ENCODE measurements at places on chromosomes 6 and 20.

GRCh38 chr20:62609279-62609720, 33.0 kb upstream of the SLCO4A1 start:
- DNase-seq, result no peak

DNA sequence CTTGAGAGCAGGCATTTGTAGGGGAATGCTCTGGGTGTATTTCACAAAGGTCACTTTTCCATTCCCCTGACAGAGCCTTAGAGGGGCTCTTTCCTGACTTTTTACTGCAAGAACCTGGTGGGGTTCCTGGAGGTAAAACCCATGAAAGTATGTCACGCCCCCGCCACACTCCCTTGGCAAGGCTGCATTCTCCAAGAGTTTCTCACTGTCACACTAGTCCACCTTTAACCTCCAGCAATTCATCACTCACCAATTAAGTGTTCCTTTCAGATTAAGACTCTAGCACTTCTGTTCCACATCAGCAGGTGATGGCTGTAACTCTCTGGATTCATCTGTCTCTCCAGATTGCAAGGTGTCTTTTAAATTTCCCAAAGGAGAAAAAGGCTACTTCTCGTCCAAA, 32.7 kb upstream of the NKX2-4 start:
- DNase-seq, result no peak

- no peak for DNase-seq
Measured at GRCh38 chr6:33446356-33446755, 8.0 kb upstream of the ZBTB9 start.

DNA sequence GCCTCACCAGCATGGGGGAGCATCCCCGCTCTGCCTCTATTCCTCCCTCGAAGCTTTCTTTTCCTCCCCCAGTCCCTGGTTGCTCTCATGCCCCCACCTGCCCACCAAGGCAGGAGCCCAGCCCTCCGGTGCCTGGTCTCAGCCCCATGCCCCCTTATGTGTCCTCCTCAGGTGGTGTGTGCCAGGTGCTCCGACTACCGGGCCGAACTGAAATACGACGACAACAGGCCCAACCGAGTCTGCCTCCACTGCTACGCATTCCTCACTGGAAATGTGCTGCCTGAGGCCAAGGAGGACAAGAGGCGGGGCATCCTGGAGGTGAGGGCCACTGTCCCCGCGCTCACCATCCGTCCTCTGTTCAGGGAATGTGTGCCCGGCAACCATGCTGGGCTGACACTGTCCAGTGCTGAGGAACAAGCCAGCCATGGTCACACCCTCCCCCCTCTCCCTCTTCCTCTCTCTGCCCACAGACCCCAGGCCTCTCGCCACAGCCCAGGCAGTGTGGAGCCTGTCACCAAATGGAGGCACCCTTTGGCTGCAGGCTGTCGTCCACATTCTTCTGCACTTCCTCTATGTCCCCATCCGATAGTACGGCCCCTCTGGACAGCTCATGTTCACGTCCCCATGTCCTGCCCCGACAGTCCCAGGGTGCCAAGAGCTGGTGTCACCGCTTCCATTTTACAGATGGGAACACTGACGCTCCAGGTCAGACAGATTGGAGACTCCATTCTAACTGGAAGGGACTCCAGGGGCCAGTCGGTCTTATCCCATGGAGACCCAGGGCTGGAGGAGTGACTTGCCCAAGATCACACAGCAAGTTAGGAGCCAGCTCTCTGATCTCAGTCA, 20.4 kb downstream of the FGD2 start:
- no peak for DNase-seq

DNA sequence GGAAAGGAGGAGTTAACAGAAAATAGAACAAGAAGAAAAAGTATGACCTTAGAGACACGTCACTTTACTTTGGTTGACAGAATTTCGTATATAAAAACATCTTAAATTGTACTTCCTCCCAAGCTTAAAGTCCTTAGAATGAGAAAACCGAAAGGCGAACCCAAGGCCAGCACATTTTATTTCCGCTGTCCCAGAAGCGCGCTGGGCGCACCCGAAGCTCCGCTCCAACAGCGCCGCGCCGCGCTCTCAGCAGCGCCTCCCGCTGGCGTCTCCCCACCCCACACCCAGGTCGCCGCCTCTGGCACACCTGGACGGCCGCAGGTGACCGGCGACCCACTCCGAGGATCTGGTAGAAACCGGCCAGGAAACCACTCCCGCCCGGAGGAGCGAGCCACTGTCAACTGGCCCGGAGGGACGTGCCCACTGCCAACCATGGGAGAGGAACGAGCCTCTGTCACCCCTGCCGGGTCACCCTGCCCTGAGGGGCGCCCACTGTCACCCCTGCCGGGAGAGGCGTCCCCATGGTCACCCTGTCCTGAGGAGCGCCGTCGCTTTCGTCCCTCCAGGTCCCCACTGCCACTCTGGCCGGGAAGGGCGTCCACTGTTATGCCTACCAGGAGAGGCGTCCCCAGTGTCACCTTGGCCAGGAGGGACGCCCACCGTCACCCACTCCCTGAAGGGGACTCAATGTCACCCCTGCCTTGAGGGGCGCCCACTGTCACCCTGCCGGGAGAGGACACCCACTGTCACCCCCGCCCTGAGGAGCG, 824 bp downstream of the MPC1 start:
- peak; percentile 67 for DNase-seq

- DNase-seq, result no peak
Measured at GRCh38 chr20:60001108-60001507, 42.9 kb downstream of the CDH26 start.

GRCh38 chr6:25717866-25718740, 36.4 kb upstream of the SLC17A4 start:
- DNase-seq, result peak; percentile 20

- no peak for DNase-seq
Measured at GRCh38 chr6:101397199-101397598, 3.7 kb downstream of the GRIK2 start.

- DNase-seq, result no peak
Measured at GRCh38 chr6:158027590-158028285, 46.1 kb downstream of the SYNJ2 start.

DNA sequence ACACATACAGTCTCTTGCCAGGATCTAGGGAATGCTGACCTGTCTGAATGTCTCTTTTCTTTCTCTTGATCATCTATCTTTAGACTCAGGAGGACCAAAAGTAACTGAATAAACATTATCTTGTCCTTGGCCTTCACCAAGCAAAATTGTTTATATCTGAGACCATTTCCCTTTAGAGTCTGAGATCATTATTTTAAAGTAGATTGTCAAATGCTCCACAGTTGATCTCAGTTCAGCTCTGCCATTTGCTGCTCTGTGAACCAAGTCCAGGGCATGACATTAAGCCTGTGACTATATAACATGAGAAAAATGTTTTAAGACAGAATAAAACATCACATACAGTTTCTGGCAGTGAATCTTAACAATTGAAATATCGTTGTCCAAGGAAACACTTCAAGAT, 148.3 kb upstream of the NRSN1 start:
- no peak for DNase-seq

- DNase-seq, result no peak
Measured at GRCh38 chr6:35711731-35712130, 23.0 kb upstream of the FKBP5 start.

DNA sequence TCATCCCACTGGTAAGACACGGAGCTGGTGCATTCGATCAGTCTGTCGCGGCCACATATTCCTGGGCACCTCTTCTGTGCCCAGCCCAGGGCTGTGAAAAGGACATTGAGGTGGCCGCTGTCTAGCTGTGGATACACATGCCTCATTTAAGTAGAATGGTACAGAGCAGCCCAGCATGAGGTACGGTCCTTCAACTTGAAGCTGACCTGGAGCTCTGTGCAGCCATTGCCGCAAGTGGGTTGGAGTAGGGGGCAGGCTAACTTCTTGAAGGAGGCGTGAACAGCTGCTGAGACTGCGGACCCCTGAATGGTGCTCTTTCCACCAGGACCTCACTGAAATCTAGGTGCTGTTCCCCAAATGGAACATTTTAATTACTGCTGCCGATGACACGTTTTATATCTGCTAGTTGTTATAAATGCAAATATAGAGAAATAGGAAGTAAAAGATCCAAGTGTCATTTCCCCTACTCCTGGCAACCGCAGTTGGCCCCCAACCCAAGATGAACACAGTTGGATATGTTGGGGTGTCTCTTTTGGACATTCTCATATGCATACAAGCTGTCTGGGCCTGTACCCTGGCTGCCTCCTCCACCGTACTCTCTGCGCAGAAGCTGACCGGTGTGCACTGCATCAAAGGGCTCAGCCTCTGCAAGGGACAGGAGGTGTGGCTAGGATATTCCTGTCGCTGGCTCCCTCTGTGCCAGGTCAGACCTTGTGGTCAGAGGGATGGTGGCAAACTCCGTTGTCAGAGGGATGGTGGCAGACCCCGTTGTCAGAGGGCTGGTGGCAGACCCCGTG, 86.1 kb downstream of the CDC5L start:
- DNase-seq, result no peak

- no peak for DNase-seq
Measured at GRCh38 chr20:37314099-37314498, 24.6 kb downstream of the MANBAL start.

- no peak for DNase-seq
Measured at GRCh38 chr6:79127660-79128059, 49.6 kb upstream of the PHIP start.

GRCh38 chr20:36440370-36441026, 100.8 kb upstream of the MYL9 start:
- no peak for DNase-seq

DNA sequence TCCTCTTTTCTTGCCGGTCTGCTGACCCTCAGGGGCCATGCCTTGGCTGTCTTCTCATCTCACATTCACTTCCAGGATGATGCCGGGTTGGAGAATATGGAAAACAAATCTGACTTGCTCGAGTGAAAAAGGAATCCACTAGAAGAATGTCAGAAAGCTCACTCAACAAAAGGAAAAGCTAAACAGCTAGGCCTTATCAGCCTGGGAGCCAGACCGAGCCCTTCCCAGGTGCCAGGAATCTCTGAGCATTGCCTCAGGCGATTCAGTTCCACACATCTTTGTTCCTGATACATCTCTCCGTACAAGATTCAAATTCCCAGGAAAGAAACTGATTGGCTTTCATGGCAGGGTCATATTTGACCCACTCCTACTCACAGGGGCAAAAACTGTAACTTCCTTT, 9.2 kb upstream of the OSER1 start:
- no peak for DNase-seq

- no peak for DNase-seq
Measured at GRCh38 chr6:2697291-2697690, 53.4 kb downstream of the MYLK4 start.

DNA sequence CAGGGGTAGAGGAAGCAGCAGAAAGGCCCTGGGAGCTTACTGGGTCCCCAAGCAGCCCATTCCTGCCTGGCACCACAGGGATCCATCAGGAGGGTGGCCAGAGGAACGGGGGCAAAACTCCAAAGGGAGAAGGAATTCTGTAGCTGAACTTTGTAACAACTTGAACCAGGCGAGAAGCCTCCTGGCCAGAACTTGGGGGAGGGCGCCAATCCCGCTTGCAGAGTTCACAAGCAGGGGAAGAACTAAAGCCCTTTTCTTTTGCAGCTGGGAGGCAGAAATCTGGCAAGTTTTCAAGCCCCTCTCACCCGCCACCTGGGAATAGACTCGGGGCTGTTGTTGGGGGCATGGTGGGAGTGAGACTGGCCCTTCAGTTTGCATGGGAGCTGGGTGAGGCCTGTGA, 189.1 kb downstream of the PHF3 start:
- DNase-seq, result no peak

- DNase-seq, result no peak
Measured at GRCh38 chr6:43037197-43037596, 15.8 kb downstream of the RRP36 start.

DNA sequence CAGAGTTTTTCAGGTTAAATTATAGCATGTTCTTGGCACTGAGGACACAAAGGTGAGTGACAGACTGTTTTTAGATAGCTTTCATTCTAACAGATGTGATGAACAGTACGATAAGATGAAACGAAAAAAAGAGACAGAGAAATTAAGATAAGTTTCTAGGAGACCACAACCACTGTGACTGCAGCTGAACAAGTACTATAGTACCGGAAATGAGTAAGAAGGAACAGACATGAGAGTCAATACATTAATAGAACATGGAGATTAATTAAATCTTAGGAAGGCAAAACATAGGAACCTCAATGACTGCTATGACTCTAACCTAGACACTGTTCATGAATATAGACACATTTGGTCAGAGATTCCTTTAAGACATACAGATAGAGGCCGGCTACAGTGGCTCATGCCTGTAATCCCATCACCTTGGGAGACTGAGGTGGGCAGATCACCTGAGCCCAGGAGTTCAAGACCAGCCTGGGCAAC, 40.2 kb downstream of the HBS1L start:
- no peak for DNase-seq

DNA sequence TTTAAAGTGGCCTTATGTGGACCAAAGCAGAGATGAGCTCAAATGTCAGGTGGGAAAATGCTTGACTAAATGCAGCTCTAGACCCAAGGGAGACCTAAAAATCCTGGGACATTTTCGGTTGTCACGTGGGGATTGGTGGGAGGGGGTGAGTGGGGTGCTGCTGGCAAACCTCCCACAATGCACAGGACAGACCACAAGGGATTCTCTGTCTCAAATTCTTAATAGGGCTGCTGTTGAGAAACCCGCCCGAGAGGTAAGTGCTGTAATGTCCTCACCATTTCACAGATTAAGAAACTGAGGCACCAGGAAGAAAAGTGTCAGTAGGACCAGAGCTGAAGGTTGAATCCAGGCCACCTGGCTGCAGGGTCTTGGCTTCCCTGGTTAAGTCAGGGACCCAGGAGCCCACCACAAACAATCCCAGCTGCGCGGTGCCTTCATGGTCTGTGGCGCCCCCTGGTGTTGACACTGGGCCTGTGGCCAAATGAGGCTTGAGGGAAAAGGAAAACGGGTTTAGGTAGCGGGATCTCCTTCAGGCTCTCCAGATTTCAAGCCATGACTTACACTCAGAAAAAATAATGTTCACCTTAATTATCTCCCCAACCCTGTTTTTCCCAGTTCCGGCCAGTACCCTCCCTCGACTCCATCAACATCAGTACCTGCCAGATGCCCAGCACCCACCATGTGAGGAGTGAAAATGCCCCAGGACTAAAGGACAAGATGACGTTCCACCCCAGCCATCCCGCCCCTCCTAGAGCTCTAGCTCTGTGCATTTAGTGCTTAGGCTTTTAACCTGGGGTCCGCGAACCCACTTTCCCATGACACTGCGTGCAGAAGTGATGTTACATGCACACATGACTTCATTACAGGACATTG, 7.2 kb downstream of the HLA-G start:
- peak; percentile 2 for DNase-seq

DNA sequence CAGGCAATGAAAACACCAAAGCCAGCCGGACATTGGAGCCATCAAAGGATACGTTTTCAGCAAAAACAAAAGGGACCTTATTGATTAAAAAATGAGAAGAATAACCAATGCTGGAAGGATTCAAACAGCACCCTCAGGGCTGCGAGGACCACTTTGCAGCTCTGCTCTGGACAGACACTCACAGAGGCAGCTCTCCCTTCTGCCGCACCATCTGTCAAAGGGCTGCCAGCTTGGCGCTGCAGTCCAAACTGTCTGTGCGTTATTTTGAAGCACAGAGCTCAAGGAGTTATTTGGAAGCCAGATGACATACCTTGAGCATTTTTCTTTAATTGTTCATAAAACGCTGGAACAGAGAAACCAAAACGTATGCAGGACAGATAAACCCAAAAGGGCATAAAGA, 85.2 kb downstream of the KIF16B start:
- no peak for DNase-seq

GRCh38 chr20:5786930-5787795, 37.0 kb downstream of the SHLD1 start:
- no peak for DNase-seq

- DNase-seq, result no peak
Measured at GRCh38 chr6:166529586-166529985, 56.9 kb downstream of the RAMACL start.

All from KG1 (cell line).